A549 treated with dexamethasone at 1 μM for 4 hours (cell line): ENCODE measurements at places on chromosomes 3 and 15. TPM values are rescaled to one million over a fixed set of nuclear protein-coding genes. Genes with fewer than 3 reads are reported as not detected.

SEC22A gene
- 18.6 to 21.5 TPM (median 20.0 TPM) in 5 replicates for total RNA-seq

TRIM42 gene
- not detected in 5 replicates for total RNA-seq

TGM4 gene
- 0.25 to 0.39 TPM (median 0.27 TPM) in 5 replicates for total RNA-seq

DUOXA2 gene
- total RNA-seq: not detected in 5 replicates

CLRN1 gene
- not detected in 5 replicates for total RNA-seq

KLHL40 gene
- not detected in 5 replicates for total RNA-seq

SPATA16 gene
- not detected in 5 replicates for total RNA-seq

HRG gene
- not detected in 5 replicates for total RNA-seq

SLC38A3 gene
- total RNA-seq: 0.05 to 0.22 TPM (median 0.06 TPM) in 4 of 5 replicates, not detected in the other

ANKRD34C gene
- total RNA-seq: not detected in 5 replicates

AGTR1 gene
- total RNA-seq: 0.56 to 0.79 TPM (median 0.72 TPM) in 5 replicates

ADAMTSL3 gene
- 0.24 to 0.56 TPM (median 0.42 TPM) in 5 replicates for total RNA-seq

FMN1 gene
- 0.33 to 0.54 TPM (median 0.38 TPM) in 5 replicates for total RNA-seq

C3orf80 gene
- 0.79 to 1.1 TPM (median 0.96 TPM) in 5 replicates for total RNA-seq

PLIN1 gene
- total RNA-seq: 0.06 to 0.09 TPM (median 0.08 TPM) in 5 replicates

GATA2 gene
- total RNA-seq: 3.9 to 5.7 TPM (median 4.6 TPM) in 5 replicates

ANKRD63 gene
- 0.20 to 0.49 TPM (median 0.26 TPM) in 5 replicates for total RNA-seq

NR2E3 gene
- 0.09 to 0.41 TPM (median 0.23 TPM) in 5 replicates for total RNA-seq

ZBTB38 gene
- 69.1 to 117 TPM (median 109 TPM) in 5 replicates for total RNA-seq

SCN11A gene
- total RNA-seq: not detected in 5 replicates

RAD54L2 gene
- total RNA-seq: 3.7 to 5.5 TPM (median 4.9 TPM) in 5 replicates

GTF2A2 gene
- 160 to 195 TPM (median 185 TPM) in 5 replicates for total RNA-seq

DYNLT2B gene
- 21.7 to 25.7 TPM (median 22.7 TPM) in 5 replicates for total RNA-seq

GXYLT2 gene
- total RNA-seq: 1.0 to 1.5 TPM (median 1.2 TPM) in 5 replicates

HYAL2 gene
- 21.2 to 33.5 TPM (median 29.2 TPM) in 5 replicates for total RNA-seq

CALML4 gene
- 5.9 to 9.6 TPM (median 8.6 TPM) in 5 replicates for total RNA-seq

PODXL2 gene
- total RNA-seq: 7.3 to 10.2 TPM (median 9.4 TPM) in 5 replicates

PAQR5 gene
- 64.6 to 109 TPM (median 96.1 TPM) in 5 replicates for total RNA-seq

UNC13C gene
- total RNA-seq: not detected in 5 replicates

ACSBG1 gene
- total RNA-seq: 0.06 to 0.81 TPM (median 0.30 TPM) in 5 replicates

FBLN2 gene
- total RNA-seq: 1.5 to 2.8 TPM (median 2.1 TPM) in 5 replicates

TTLL13 gene
- total RNA-seq: 0.09 to 0.25 TPM (median 0.12 TPM) in 5 replicates

DPPA2 gene
- 0.06 TPM in 1 of 5 replicates, not detected in the others for total RNA-seq

ISLR gene
- total RNA-seq: 0.33 to 0.52 TPM (median 0.35 TPM) in 5 replicates

GOLGA6L26 gene
- not detected in 5 replicates for total RNA-seq

THAP10 gene
- total RNA-seq: 4.1 to 5.6 TPM (median 4.7 TPM) in 5 replicates

IL20RB gene
- total RNA-seq: 0.87 to 1.6 TPM (median 0.97 TPM) in 5 replicates

ATG3 gene
- 46.3 to 52.0 TPM (median 49.3 TPM) in 5 replicates for total RNA-seq

AGBL1 gene
- total RNA-seq: not detected in 5 replicates

RPL39L gene
- 44.5 to 56.6 TPM (median 47.3 TPM) in 5 replicates for total RNA-seq

EPHB1 gene
- total RNA-seq: 0.07 to 0.24 TPM (median 0.09 TPM) in 4 of 5 replicates, not detected in the other

GLDN gene
- 0.01 to 0.09 TPM (median 0.04 TPM) in 4 of 5 replicates, not detected in the other for total RNA-seq

PARP3 gene
- 7.5 to 10.6 TPM (median 8.7 TPM) in 5 replicates for total RNA-seq

ZNF774 gene
- 0.71 to 1.6 TPM (median 1.3 TPM) in 5 replicates for total RNA-seq
